Motor neuron (in vitro differentiated cells): ENCODE measurements at places on chromosomes 1 and 21. TPM values are rescaled to one million over a fixed set of nuclear protein-coding genes. Genes with fewer than 3 reads are reported as not detected.

- no peak for ATAC-seq
These were observed 668.0 kb downstream of the LTN1 start for GRCh38 chr21:28324690-28325089.

GRCh38 chr1:18360251-18360650, 120.5 kb upstream of the KLHDC7A start:
- no peak for ATAC-seq

SLC45A3 gene
- 2.3 and 2.4 TPM in 2 replicates for total RNA-seq

DNA sequence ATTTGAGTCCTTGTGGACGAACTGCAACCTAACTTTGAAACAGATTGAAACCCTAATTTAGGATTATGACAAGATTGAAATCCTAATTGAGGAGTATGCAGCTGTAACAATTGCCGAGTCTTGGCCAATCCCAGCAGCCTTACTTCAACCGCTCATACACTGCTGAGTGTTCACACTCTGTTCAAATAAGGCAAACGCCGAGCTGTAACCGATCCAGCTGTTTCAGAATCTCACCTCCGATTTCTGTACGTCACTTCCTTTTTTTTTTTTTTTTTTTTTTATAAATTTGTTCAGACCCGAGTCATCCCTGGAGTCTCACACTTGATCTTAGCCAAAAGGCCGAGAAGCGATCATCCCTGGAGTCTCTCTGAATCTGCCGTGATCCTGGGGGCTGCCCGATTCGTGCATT, 22.3 kb upstream of the ATP5PO start:
- ATAC-seq = no peak

GRCh38 chr1:81554108-81554507, 246.6 kb upstream of the ADGRL2 start:
- ATAC-seq = no peak

GRCh38 chr1:28412731-28413130, 43.2 kb downstream of the PHACTR4 start:
- ATAC-seq = no peak

DNA sequence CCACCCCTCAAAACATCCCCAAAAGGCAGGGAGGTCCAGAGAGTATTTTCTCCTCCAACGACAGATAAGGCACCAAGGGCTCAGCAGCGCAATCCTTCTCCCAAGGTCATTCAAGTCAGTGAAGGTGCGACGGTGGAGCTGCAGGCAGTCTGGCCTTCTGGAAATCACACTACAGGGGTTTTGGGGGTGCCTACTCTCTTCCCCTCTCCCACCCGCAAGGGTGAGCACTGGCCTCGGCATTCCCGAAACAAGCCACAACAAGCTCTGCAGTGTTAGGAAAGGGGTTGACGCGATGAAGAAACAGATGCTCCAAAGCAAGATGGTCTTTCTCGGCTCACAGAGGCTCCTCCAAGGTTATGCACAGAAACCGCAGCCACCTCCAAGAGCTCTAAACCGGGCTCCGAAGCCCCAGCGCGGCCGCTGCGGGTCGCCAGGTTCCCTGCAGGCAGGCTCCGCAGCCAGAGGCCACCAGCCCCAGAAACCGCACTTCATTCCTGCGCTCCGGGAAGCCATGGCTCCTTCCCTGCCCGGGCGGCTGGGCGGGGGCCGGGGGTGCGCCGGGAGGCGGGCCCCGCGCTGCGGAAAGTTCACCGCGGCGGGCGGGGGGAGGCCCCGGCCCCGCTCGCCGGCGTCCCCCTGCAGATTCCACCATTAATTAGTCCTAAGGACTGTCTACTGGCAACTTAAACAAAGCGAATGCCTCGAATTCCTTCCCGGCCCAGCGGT, 1.1 kb downstream of the LUZP1 start:
- ATAC-seq = peak; percentile 50
